ENCODE measurements at places on chromosomes 4 and X. TPM values are rescaled to one million over a fixed set of nuclear protein-coding genes. Genes with fewer than 3 reads are reported as not detected.

RBM47 gene
- 47.6 TPM for total RNA-seq

TLR1 gene
- total RNA-seq: 0.40 TPM

SSX1 gene
- not detected for total RNA-seq

ERAS gene
- not detected for total RNA-seq

HS6ST2 gene
- 6.1 TPM for total RNA-seq

FGA gene
- not detected for total RNA-seq

LRAT gene
- total RNA-seq: 0.55 TPM

CSAG2 gene
- not detected for total RNA-seq

DNA sequence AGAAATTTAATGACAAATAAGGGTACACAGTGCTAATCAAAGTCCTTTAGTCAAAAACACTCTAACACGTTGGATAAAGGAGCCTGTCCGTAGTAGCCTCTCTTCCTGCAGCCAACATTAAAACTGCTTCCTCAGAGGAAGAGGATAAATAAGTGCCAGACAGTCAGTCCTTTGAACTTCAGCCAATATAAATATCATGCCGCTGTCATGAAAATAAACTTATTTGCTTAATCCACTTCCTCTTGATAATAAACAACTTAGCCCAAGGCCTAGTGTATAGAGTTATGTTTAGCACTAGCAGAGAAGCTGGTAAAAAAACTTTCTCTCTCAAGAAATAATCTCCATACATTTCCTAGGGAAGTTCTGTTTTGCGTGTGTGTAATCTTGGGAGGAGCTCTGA is 196.7 kb downstream of the HS3ST1 start:
- no peak overlapping the region for H3K27ac ChIP-seq
- no peaks in the 10 kb centered on the region for H3K27me3 ChIP-seq
- peaks cover 13% of the 10 kb centered on the region for H3K4me1 ChIP-seq
- H3K36me3 ChIP-seq: no peaks in the 10 kb centered on the region
- DNase-seq: peak; percentile 64
- H3K4me3 ChIP-seq: no peak overlapping the region

GRCh38 chr4:99586797-99587196 is 12.2 kb downstream of the MTTP start:
- H3K36me3 ChIP-seq: no peaks in the 10 kb centered on the region
- DNase-seq: no peak
- peaks cover 6% of the 10 kb centered on the region for H3K27me3 ChIP-seq
- H3K4me3 ChIP-seq: peak overlapping the region; percentile 9

GRCh38 chr4:13907255-13907751 is 279.8 kb upstream of the BOD1L1 start:
- H3K27ac ChIP-seq: peak overlapping the region; percentile 99
- DNase-seq: peak; percentile 91
- H3K4me3 ChIP-seq: 0 out of 2 replicates have a peak overlapping the region, but pooled peaks have one; percentile 18
- H3K4me1 ChIP-seq: peaks cover 51% of the 10 kb centered on the region

DNA sequence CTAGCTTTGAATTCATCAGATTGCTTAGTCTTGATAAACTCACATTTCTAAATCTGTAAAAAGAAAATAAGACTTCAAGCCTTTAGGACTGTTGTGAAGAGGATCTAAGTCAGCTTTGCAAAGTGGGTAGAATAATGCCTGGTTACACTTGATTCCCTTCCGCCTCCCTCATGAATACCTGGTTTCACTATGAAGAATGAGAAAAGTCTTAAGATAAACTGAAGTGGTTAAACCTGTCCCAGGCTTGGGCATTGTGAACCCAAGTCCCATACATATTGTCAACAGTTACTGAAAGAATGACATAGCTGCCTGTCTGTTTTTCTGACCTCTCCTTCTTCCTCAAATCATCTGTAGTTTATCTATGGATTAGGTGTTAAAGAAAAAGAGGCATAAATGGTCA is 16.7 kb upstream of the GBA3 start:
- H3K36me3 ChIP-seq: no peaks in the 10 kb centered on the region
- H3K4me1 ChIP-seq: no peaks in the 10 kb centered on the region
- peaks cover 20% of the 10 kb centered on the region for H3K27me3 ChIP-seq
- H3K4me3 ChIP-seq: no peak overlapping the region
- DNase-seq: no peak

- no peaks in the 10 kb centered on the region for H3K36me3 ChIP-seq
- DNase-seq: peak; percentile 64
- H3K27ac ChIP-seq: no peak overlapping the region
- H3K4me3 ChIP-seq: no peak overlapping the region
- no peaks in the 10 kb centered on the region for H3K4me1 ChIP-seq
- no peaks in the 10 kb centered on the region for H3K27me3 ChIP-seq
Measured at GRCh38 chrX:49291615-49292337, 11.7 kb upstream of the GAGE10 start.

DNA sequence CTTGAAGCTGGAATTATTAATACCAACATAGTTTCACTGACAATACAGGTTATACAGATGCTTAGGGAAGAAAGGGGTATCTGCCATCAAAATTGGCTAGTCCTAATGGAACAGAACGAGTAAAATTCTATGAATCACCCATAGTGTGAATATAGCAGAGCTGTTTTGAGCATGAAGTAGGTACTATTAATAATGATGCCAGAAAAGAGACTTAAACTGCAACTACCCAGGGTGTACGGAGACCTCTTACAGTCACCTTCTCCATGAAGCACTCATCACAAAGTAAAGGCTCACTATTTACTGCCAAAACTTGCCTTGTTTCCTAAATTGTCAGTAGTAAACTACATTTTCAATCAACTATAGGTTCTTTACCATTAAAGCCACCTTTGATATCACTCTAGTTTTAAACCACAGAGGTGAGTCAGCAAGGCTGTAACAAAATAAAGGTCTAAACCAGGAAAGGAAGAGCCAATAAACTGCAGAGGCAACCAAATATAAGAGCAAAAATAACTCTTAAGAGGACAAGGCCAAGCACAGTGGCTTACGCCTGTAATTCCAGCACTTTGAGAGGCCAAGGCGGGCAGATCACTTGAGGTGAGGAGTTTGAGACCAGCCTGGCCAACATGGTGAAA is 114.4 kb downstream of the FRYL start:
- H3K27me3 ChIP-seq: no peaks in the 10 kb centered on the region
- peak; percentile 73 for DNase-seq
- peak overlapping the region; percentile 31 for H3K27ac ChIP-seq

GRCh38 chr4:148216866-148217814 is 225.1 kb downstream of the NR3C2 start:
- H3K27ac ChIP-seq: no peak overlapping the region
- no peaks in the 10 kb centered on the region for H3K27me3 ChIP-seq
- H3K36me3 ChIP-seq: no peaks in the 10 kb centered on the region
- no peak for DNase-seq

DNA sequence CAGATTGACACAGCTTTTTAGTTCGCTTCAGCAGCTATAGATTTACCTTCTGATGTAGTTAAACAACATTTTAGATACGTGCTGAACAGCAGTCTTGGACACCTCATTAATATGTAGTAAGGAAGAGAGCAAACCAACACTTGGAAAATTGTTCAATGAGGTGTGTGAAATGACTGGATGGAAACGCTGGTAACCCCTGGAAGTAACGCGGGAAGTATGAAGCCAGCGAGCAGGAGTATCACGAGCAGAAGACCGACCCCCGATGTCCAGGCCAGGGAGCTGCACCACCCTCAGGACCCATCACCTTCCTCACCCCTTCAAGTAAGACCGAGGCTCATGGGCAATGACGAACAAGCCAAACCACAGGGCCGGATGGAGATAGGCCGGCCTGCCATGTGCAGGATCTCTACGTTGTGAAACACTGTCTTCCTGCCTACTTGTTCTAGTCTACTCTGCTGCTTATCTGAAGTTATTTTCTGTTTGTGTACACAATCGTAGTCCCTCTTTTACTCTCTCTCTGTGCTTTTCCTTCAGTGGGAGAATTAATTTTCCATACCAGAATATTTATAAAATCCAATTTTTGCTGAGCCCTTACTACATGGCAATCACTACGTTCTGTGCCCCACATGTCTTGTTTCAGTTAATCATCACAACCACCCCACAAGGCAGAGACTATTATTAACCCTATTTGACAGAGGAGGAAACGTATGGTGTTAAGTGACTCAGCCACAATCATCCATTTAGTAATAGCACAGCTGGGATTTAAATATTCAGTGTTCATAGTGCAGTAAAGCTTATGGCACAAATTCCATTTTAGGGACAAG is 221.7 kb downstream of the APBB2 start:
- peak overlapping the region; percentile 25 for H3K27ac ChIP-seq
- DNase-seq: peak; percentile 38
- H3K27me3 ChIP-seq: no peaks in the 10 kb centered on the region
- no peak overlapping the region for H3K4me3 ChIP-seq
- peaks cover 6% of the 10 kb centered on the region for H3K36me3 ChIP-seq

DNA sequence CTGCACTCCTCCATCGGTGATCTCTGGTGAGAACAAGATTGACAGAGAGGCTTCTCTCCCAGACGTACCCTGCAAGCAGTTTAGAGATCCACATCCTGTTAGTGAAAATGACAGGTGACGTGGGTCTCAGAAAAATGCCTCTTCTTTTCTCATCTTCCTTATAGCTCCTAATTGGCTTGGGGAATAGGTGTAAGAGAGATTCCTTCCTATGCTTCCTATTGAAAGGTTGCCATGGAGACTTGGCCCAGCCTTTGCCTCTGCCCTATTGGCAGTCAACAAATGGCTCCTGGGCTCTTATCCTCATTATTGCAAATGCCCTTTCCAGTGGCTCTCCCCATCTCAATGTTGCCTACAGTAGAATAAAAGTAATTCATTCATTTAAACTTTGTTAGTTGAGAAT is 26.5 kb upstream of the DGKK start:
- H3K27me3 ChIP-seq: no peaks in the 10 kb centered on the region
- no peaks in the 10 kb centered on the region for H3K36me3 ChIP-seq
- DNase-seq: no peak
- no peak overlapping the region for H3K4me3 ChIP-seq
- H3K4me1 ChIP-seq: no peaks in the 10 kb centered on the region

DNA sequence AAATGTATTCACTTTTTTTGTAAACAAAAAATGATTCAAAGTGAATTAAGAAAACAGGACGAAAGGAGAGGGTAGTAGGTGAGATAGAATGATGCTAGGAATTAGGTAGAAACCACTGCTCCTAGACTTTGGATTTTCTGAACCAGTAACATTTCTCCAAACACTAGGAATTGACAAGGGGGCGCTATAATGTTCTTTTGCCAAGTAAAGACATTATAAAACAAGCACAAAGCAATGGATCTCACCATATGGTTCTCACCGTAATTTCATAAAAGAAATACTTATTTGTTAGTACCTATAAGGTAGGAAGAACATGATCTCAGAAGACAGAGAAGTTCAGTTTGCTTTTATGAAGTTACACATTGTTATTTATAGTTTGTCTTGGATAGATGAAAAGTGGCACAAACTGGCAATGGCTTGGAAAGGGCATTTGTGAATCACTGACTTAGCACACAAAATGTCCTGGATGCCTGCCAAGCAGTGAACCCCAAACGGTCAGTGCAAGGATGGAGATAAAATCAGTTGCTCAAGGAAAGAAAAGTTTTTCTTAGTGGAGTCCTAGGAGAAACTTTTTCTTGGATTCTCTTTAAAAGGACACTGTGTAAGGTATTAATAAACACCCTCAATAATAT is 8.1 kb upstream of the TBC1D1 start:
- DNase-seq: no peak
- H3K4me1 ChIP-seq: no peaks in the 10 kb centered on the region
- no peak overlapping the region for H3K27ac ChIP-seq
- no peaks in the 10 kb centered on the region for H3K36me3 ChIP-seq
- H3K4me3 ChIP-seq: no peak overlapping the region

- peaks cover 60% of the 10 kb centered on the region for H3K4me1 ChIP-seq
- no peak overlapping the region for H3K27ac ChIP-seq
- no peaks in the 10 kb centered on the region for H3K27me3 ChIP-seq
Measured at GRCh38 chrX:110178179-110178865, 139.6 kb downstream of the AMMECR1 start.

DNA sequence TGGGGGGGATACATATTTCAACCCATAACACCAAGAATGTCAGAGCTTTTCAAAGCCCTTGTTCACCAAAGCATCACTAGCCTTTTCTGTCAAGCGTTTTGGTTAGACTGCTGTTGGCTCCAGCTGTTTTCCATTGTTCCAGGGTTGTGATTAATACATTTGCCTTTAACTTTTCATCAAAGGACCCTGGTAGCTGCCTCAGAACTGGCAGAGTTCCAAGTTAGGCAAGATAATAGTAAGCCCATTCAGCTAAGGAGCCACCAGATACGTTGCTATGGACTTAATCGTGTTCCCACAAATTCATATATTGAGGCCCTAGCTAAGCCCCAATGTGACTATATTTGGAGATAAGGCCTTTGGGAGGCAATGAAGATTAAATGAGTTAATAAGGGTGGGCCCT is 37.1 kb downstream of the ENOPH1 start:
- no peak overlapping the region for H3K27ac ChIP-seq
- H3K27me3 ChIP-seq: no peaks in the 10 kb centered on the region
- no peak overlapping the region for H3K4me3 ChIP-seq
- no peak for DNase-seq

GRCh38 chr4:37367901-37368300 is 123.4 kb downstream of the NWD2 start:
- no peak overlapping the region for H3K27ac ChIP-seq
- H3K4me3 ChIP-seq: no peak overlapping the region
- no peak for DNase-seq
- no peaks in the 10 kb centered on the region for H3K36me3 ChIP-seq
- H3K27me3 ChIP-seq: peaks cover 37% of the 10 kb centered on the region

GRCh38 chr4:76696109-76696508 is 201.8 kb downstream of the SOWAHB start:
- no peak overlapping the region for H3K4me3 ChIP-seq
- peaks cover 47% of the 10 kb centered on the region for H3K4me1 ChIP-seq
- no peak overlapping the region for H3K27ac ChIP-seq
- H3K27me3 ChIP-seq: no peaks in the 10 kb centered on the region

DNA sequence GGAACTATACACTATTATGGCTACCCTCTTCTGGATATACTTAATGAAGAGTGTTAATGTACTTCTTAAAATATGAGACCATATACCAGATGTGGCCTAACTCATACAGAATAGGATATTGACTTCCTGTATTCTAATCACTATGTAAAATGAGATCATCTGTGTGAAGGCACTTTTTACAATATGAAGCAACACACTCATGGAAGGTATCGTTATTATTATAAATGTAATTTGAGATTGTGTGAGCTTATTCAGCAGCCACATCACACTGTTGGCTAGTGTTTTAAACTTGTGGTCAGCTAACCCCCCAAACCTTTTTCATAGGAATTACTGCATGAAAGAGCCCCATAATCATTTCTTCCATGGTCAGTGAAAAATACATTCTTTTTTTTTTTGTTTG is 281.8 kb upstream of the TEX13A start:
- peak; percentile 2 for DNase-seq
- no peak overlapping the region for H3K4me3 ChIP-seq
- no peaks in the 10 kb centered on the region for H3K27me3 ChIP-seq
- H3K4me1 ChIP-seq: peaks cover 15% of the 10 kb centered on the region
- no peaks in the 10 kb centered on the region for H3K36me3 ChIP-seq
- no peak overlapping the region for H3K27ac ChIP-seq

Data from PC-3 (cell line).